ENCODE measurements at places on chromosomes 12 and 14. TPM values are rescaled to one million over a fixed set of nuclear protein-coding genes. Genes with fewer than 3 reads are reported as not detected.

GRCh38 chr12:57086493-57087009 is 2.4 kb upstream of the NAB2 start:
- DNase-seq: peak; percentile 87

GRCh38 chr14:104156142-104156541 is 17.8 kb downstream of the KIF26A start:
- no peak for DNase-seq

DNA sequence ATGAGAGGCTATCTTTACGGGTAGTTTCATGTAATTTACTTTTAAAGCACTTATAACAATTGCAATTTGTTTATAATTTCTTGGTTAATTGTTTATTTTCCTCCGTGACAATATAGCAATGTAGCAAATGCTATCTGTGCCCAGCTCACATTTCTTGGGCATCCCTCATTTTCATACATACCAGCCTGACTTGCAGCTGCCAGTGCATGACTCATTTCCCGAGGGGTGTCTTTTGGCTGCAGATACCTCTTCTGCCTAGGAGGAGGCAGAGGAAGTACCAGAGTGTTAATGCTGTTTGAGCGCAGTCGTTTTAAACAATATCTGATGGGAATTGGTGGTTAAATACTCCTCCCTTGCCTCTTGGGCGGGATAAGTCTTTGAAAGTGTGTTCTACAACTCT is 104.2 kb upstream of the ABCD2 start:
- DNase-seq: no peak

DNA sequence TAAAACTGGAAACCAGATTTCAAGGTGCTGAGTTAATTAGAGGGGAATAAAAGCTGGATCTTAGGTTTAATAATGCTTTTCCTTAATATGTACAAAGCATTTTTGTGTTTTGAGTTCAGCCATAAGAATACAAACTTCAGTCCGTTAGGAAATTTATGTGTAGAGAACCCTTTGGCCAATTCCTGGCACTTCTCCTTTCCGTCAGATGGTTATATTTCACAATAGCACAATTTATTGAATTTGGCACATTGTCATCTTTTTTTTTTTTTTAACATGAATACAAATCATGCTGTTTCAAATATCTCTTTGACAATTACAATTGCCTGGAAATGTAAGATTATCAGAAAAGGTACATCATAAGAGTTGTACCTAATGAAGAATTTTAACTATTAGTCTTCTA is 56.2 kb upstream of the DDHD1 start:
- no peak for DNase-seq

The KCNH3 gene
- total RNA-seq: 0.49 TPM

The AP4S1 gene
- 10.9 TPM for total RNA-seq

The TRIM9 gene
- total RNA-seq: 3.3 TPM

The GZMB gene
- total RNA-seq: 0.30 TPM

Data from skin of body (tissue), 3 donors.